ENCODE measurements at places on chromosomes 5 and 9.
A peak's percentile ranks its signal among the peaks of the same experiment; 100 is the strongest.

GRCh38 chr9:72129271-72130156, 19.7 kb upstream of the GDA start:
- peak; percentile 91 for DNase-seq

- no peak for DNase-seq
Observed at GRCh38 chr5:103394676-103395075, 136.1 kb downstream of the MACIR start.

DNA sequence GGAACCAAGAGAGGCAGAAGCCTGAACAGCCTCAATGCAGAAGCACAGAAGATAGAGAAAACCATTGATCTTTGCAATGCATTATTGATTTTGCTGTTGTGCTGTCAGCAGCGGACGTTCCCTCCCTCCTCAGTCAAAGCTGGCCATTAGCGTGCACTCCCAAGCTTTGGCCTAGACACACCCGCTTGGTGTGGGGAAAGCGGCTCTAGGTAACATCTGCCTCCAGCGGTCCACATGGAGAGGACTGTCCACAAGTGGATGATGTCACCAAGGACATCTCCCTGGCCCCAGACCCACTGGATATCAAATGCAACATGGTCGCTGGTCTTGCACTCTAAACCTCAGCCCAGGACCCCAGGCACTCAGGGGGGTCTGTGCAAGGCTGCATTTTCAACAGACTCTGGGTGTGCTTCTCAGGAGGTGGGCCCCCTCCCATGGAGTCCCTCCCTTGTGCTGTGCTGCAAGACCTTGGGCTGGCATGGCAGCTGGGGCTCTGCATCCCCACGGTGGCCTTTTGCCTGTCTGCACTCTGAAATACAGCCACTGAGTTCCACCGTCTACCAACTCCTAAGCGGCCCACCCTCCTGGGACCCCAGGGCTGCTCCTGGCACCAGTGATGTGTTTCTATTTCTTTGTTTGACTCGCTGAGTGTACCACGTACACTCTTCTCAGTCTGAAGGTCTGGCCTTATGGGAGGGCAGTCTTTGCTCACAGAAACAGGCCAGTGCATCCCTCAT, 1.9 kb downstream of the SEMA4D start:
- DNase-seq = no peak

DNA sequence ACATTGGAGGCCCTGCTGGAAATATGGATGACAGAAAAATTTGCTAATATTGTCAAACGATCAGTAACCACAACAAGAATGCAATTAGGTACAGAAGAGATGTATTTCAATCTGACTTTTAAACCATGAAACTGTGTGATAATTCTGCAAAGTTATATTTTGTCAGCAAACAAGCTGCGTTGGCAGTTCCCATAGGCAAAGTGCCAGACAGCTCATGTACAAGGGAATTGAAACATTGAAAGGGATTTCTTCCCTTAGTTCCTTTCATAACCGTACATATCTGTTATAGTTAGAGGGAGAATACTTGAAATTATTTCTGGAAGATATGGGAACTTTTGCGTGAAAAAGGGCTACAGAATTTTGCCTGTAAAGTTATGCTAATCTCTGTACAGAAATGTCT, 419.4 kb upstream of the PTGER4 start:
- no peak for DNase-seq

DNA sequence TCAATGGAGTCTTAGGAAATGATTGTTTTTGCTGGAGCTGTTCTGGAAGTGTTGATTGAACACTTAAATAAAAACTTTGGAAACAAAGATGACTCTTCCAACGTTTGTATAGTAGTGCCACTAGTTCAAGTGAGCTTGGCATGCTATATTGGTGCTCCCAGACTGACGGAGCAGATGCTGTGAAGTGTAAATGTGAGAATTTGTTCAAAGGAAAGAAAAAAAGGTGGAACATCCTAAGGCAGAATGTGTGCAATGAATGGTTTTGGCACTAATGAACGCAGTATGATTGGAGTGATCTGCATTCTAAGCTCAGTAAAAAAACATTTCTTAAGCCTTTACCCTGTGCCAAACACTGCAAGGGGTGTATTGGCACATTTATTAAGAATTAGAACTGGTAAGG, 69.8 kb downstream of the ZNF474 start:
- DNase-seq = no peak

Measured in Caki2 (cell line).